ENCODE measurements at places on chromosomes 1 and 21. TPM values are rescaled to one million over a fixed set of nuclear protein-coding genes. Genes with fewer than 3 reads are reported as not detected.

TMEM81 gene
- 1.8 TPM for polyA plus RNA-seq

CPTP gene
- polyA plus RNA-seq, result 13.4 TPM

SPRR1B gene
- polyA plus RNA-seq, result not detected

DNAJC28 gene
- polyA plus RNA-seq, result 0.88 TPM

GRCh38 chr1:226695335-226695900, 43.7 kb downstream of the ITPKB start:
- no peaks in the 10 kb centered on the region for H3K27me3 ChIP-seq
- no peak overlapping the region for H3K27ac ChIP-seq
- no peak for DNase-seq
- peaks cover 20% of the 10 kb centered on the region for H3K4me1 ChIP-seq
- H3K4me3 ChIP-seq, result no peak overlapping the region
- H3K36me3 ChIP-seq, result no peaks in the 10 kb centered on the region

DNA sequence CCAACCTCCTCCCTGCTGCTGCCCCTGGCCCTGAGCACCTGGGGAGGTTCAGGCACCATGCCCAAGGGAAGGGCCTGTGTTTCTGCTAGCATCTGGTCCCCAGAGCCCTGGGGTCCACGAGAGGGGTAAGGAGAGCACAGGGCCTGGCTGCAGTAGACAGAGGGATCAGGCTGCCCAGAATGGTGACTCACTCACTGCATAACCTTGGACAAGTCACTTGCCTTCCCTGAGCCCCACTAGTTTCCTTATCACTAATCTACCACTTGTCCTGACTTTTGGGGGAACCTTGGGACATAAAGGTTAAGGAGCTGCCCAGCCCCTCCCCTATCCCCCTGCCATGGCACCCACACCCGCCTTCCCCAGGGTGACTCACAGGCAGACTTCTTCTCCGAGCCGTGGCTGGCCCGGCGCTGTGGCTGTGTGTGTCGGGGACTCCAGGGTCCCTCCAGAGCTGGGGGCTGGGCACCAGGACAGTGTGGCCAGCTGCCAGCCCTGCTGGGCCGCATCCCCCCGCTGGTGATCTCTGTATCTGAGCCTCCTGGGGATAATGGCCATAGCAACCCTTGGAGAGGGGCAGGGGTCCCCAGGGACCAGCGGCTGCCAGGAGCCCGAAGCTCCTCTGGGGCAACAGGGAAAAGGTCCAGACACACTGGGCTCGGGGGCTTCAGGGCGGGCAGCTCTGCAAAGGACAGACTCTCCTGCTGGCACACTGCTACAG, 4.0 kb downstream of the ARHGEF19 start:
- no peaks in the 10 kb centered on the region for H3K36me3 ChIP-seq
- DNase-seq, result no peak
- H3K27me3 ChIP-seq, result no peaks in the 10 kb centered on the region
- no peaks in the 10 kb centered on the region for H3K4me1 ChIP-seq
